NCI-H2171 treated with DMSO at 0.1 percent for 48 hours (cell line): ENCODE measurements at places on chromosomes 5 and 9.

DNA sequence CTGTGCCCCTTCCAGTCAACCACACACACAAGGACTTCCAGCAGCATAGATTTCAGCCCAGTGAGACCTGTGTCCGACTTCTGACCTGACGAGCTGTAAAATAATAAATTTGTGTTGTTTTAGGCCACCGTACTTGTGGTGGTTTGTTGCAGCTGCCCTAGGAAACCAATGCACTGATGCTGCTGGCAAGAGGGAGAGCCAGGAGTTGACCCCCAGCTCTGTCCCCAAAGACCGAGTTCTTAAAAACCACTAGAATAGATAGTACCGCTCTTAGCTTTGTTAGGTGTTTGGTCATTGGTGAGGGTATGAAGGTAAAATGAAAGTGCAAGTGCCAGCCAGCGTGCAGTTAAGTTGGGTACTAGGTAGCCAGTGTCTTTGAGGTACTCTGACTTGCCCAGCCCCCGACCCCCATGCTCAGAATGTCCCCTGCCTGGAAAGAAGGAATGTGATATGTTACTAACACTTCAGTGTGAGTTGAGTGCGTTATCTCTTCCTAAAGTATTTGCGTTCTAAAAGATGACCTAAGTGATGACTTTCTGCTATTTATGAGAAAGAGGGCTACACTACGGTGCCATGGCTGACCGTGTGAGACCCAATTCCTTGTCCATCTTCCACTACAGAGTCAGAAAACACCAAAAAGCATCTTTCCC, 185.6 kb downstream of the AOPEP start:
- DNase-seq, result no peak

DNA sequence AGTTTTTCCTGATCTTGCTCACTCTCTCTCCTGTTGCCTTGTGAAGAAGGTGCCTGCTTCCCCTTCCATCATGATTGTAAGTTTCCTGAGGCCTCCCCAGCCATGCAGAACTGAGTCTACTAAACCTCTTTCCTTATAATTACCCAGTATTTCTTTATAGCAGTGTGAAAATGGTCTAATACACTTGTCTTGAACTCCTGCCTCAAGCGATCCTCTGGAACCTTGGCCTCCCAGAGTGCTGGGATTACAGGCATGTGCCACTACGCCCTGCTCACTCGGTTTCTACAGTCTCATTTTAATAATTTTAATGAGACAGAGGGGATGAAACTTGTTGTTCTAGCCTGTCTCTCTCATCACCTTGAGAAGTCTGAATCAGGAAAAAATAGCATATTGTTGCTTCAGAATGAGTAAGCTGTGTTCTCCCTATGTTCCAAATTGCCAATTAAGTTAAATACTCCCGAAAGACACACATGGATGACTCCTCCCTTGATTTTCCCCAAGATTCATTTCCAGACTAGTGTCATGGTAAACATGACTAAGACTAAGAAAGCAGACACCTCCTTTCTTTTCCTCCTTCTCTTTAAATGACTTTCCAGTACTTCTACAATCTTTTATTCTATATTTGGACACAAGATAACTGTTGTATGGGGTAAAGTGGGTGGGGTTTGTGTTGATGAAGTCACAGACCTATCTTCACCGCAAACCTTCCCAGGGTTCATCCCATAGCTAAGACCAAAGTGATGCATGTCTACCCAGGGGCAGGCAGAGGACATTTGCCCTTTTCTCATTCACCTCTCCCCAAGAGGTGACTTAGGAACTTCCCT, 7.8 kb upstream of the DNAJC18 start:
- no peak for DNase-seq

GRCh38 chr5:17177501-17178372, 39.7 kb upstream of the BASP1 start:
- no peak for DNase-seq

DNA sequence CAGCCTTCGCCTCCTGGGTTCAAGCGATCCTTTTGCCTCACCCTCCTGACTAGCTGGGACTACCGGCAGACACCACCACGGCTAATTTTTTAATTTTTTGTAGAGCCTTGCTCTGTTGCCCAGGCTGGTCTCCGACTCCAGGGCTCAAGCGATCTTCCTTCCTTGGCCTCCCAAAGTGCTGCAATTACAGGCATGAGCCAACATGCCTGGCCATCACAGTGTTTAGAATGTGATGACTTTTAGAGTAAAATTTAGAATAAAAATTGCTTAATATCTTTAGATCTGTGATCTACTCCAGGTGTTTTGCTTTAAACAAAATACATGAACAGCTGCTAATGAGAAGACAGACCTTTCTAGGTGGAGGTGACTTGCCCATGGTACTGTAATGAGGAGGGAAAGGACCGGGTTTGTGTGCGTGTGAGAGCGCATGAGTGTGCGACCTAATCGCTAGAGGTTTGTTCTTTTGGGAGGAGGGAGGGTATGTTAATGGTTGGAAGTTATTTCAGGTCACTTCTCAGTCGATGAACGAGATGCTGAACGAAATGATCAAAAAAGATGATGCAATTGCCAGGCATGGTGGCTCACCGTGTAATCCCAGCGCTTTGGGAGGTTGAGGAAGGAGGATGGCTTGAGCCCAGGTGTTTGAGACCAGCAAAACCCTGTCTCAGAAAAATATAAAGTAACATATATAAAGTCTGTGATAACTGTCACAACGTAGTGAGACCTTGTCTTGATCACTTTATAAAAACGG, 2.0 kb downstream of the CNOT6 start:
- no peak for DNase-seq

DNA sequence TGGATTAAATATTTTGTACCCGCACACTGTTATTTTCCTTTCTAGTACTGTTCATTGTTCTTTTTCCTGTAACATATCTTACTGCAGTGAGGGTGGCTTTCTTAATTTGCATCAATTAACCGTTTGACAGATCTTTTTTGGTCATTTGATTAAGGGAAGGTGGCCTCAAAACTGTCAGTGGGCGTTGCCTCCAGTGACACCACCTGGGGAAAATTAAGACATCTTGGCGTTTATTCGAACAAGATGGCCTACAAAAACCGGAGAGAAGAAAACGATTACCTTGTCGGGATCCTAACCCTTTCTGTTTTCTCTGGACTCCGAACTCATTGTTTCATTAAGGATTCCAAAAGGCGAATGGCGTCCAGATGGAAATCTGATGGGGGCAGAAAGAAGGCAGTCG, 2.0 kb downstream of the BASP1 start:
- DNase-seq, result no peak

DNA sequence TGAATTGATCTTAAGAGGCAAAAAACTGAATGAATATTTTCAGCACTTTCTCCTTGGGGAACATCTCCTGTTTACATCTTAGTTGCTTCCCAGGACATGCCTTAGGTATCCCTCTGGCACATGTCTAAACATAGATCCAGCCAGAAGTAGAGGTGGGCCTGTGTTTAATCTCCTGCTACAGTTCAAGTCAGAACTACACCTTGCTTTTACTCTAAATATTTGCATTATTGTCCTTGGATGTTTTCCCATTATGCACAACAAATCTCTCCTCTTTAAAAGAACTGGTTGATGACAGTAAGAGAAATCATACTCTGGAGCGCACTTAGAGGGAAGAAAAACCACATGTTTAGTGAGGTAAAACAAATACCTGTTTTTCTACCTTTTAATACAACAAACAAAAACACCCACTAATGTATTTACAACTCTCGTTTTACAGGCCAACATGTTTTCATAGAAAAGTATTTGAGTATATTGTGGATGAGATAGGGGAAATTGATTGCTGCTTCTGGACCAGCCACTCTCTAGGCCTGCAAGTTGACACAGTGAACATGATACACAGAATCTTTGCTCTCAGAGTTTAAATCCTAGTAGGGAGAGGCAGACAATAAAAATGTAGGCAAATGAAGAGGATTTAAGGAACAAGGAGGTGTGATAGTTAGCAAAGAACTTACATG, 32.3 kb downstream of the TNFAIP8 start:
- DNase-seq, result no peak

DNA sequence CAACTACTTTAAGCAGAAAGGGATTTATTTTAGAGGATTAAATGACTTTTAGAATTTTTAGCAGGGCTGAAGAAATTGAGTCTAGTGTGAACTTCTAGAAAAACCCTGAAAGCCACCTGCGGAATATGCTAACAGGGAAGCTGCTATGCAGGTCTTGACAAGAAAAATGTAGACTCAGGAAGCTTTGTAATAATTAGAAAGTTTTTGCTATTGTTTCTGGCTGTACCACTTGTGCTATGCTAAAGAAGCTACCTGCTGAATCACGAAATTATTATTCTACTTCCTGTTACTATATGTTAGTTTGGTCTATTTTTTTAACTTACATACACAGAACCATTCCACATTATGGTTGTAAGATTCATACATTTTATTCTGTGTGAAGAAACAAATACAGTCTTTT, 74.0 kb upstream of the CHSY3 start:
- no peak for DNase-seq

GRCh38 chr9:95030920-95031642, 286.4 kb downstream of the FANCC start:
- DNase-seq, result no peak

GRCh38 chr5:92835712-92836111, 745.3 kb downstream of the NR2F1-AS1 start:
- DNase-seq, result no peak

GRCh38 chr5:1801967-1802295, 724 bp downstream of the NDUFS6 start:
- peak; percentile 47 for DNase-seq

- DNase-seq, result no peak
Measured at GRCh38 chr9:21653589-21653988, 148.8 kb upstream of the MTAP start.
